ENCODE measurements at places on chromosomes 6 and 20.

GRCh38 chr6:159981403-159982245 lies 12.7 kb downstream of the IGF2R start:
- DNase-seq, result no peak

DNA sequence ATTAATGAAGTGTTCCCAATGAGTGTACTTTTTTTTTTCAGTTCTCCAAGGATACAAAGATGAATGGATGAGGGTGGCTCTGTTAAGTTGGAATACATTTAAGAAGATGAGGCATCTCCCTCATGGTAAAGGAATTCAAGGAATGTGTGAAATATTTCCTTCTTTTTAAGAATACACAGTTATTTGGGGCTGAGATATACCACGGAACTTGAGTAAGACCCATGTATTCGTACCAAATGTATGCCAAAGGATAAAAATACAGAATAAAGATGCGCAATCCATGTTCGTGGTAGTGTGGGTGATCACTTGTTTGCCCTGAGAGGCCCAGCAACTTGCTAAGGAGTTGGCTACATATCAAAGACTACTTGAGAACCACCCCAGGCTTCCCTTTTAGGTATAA lies 164.2 kb upstream of the TCF21 start:
- DNase-seq, result no peak

GRCh38 chr20:7459083-7459482 lies 481.2 kb downstream of the HAO1 start:
- DNase-seq, result no peak

DNA sequence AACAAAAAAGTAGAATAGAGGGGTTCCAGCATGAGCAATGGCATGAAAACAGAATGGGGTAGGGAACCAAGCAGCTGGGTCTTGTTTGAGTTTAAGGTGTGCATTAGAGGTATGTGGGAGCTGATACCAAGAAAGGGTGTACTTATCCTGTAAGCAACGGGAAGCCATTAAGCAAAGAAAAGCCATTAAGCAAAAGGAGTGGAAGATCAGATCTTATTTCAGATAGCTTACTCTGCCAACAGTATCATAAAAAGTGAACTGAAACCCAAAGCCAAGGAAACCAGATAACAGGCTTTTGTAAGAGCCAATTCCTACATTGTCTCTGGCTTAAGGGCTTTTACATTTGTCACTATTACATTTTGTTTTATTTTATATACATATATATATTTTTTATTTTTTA lies 21.3 kb upstream of the BEND6 start:
- DNase-seq, result no peak

DNA sequence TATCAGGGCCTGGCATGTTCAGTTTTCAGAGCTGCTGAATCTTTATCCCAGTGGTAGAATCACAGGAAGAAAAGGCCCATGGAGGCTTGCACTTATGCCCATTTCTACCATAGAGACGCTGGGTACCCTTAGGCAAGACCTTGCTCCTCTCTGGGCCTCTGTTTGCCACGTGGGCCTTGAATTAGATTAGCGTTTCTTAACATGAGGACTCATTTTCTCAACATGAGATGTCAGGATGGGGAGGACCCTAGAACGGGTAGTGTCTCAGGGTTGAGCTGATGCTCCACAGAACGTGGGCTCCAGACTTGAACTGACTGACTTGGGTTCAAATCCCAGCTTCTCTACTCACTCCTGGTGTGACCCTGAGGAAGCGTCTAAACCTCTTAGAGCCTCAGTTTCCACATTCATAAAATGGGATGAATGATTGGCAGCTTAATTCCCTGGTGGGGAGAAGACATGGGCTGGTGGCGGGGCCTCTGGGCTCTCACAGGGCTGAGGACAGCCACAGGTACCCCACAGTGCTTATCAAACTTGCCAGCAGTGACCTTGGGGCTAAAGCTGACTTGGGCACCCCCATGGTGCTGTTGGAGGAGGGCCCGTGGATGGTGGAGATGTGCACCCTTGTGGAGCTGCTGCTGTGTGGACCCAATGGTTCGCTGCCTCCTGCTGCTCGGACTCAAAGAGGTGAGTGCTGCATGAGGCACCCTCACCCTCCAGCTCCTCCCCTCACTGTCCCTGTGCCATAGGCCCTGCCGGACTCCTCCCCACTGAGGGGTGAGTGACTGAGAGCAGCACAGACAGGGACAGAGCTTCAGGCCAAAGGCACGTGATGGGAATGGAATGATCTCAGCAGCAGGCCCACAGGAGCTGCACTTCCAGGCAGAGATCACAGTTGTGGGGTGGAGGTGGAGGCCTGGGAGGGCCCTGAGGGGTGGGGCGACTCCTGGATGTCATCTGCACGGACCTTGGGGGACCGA lies 28.2 kb downstream of the SUN5 start:
- no peak for DNase-seq

DNA sequence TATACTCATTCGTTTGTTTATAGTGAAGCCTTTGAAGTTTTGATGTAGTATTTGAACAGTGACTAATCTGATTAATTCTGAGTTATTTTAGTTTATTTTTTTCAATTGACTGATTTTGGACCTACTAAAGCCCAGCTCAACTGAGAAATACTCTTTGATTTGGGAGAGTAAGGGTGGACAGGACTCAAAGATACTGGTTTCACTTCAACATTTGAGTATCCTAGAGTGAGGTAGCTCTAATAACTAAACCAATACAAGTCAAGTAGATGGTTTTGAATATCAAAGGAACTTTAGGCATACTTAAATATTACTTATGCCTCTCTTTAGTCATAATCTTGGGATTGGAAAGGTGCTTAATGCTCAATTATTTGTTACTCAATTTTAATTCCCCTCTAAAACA lies 65.6 kb downstream of the ZNF292 start:
- no peak for DNase-seq

GRCh38 chr6:107458672-107459282 lies 587 bp downstream of the PDSS2 start:
- peak; percentile 14 for DNase-seq

DNA sequence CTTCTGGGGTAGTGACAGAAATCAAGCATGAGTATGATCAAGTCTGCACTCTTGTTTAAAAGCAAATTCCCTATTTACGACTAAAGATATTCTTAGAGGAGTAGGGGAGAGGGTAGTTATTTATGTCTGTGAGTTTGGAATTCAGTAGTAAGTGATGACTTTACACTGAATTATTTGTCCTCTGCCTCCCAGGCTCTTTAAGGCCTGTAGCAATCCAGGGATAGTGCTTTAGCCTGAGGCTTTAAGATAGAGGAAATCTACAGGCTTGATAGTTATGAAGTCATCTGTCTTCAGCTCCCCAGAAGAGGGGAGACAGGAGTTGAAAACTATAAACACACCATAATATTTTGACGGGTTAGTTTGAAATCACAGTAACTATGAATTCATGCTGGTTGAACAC lies 664.5 kb downstream of the EPM2A start:
- DNase-seq, result no peak

DNA sequence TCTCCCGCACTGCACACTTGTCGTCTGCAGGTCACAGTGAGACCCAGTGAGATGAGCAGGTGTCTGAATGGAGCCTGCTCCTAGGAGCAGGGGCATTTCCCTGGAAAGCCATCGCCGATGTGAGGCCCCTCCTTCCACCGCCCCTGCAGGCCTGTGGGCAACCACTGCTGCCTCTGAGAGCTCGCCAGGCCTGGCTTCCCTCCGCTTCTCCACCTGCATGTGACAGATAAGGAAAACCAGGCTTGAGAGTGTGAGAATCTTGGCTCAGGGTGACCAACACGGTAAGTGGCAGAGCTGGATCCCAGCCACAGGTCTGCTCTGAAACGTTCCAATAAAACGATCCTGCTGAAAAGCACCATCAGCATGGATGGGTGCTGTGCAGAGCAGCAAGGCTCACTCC lies 332.8 kb downstream of the CDH4 start:
- no peak for DNase-seq

DNA sequence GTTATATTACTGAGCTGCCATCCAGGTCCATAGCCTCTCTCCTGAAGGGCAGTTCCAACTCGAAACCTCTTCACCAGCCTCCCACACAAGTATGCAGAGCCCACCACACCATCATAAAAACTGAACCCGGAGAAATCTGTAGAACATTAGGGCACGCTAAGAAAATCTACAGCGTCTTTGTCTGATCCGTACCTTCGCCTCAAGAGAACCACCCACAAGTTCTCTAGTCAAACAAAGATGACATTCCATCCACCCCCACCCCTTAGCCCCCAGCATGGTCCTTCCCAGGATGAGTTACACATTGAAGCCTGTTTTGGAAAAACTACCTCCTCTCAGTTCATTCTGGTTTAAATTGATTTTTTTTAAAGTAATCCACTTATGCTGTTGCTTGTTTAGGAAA lies 219.7 kb downstream of the ZMYND8 start:
- no peak for DNase-seq

GRCh38 chr6:163381118-163381756 lies 33.3 kb upstream of the QKI start:
- DNase-seq, result no peak

- no peak for DNase-seq
These were observed 294.5 kb downstream of the ZFAND3 start for GRCh38 chr6:38113825-38114576.

- peak; percentile 46 for DNase-seq
These were observed 663 bp downstream of the FYN start for GRCh38 chr6:111872401-111873177.

DNA sequence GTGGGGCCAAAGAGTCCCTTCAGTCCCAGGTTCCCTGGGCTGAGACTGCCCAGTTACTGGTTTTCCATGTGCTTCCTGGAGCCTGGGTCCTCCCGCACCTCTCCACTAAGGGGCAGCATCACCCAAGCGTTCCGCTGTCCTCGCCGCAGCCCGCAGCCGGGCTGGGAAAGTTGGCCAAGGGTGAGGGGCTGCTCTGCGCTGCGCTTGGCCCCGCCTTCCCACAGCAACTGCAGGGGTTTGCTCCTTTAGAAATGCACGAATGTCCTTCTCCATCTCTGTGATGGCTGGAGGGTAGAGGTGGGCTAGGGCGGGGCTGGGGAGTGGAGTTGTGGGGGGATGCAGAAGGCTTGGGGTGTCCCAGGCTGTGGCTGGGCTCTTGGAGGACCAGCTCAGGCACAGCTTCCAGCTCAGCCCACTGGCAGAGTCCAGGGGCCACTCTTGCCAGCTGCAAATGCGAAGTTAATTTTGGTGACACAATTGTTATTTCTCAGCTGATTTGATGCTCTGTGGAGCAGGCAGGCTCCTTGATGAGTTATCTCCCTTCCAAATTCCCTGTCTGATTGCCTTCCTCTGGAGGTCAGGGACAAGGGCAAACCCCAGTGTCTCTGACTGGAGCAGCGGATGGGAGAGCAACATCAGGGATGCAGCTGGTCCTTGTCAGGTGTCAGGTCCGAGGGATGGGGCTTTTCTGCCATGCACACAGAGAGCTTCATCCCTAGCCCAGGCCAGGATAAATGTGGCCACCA lies 63.2 kb downstream of the NOL4L start:
- DNase-seq, result peak; percentile 51

DNA sequence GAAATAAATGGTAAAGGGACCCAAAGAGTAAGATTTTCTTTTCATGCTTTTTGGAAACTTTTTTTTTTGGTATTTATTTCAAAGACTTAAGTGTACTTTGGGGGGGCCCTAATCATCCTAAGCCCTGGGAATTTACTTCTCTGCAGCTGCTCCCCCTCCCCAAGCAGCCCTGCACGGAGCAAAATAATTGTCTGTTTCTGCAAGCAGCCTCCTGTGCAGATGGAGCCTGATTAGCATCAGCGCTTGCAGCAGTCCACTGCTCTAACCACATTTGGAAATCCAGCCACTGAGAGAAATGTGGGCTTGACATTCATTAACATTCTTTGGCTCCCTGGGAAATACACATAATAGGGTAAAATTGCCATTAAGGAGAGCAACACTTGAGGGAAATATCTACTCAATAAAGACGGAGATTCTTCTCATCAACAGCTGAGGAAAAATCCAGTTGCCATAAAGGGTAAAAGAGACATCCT lies 309.2 kb upstream of the MAP3K7 start:
- DNase-seq, result no peak

- no peak for DNase-seq
These were observed 295.9 kb upstream of the CDH4 start for GRCh38 chr20:60956194-60956593.

DNA sequence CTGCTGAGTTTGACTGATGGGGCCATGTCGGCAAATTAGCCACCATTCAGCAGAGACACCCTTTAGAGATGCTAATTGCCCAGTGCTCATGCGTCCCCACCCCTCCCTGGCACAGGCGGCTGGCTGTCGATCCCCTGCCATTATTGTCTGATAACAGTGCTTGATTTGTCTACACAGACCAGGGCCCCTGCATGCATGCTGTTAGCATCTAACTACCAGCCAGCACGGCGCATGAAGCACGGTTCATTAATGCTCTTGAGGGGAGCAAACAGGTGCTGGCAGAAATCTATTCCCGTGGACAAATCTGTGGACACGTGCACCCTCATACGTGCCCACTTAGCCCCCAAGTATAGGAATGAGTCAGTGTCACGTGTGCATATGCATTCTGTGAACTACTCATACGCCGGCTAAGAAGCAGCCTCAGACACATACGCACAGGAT lies 32.2 kb downstream of the KCNB1 start:
- no peak for DNase-seq

DNA sequence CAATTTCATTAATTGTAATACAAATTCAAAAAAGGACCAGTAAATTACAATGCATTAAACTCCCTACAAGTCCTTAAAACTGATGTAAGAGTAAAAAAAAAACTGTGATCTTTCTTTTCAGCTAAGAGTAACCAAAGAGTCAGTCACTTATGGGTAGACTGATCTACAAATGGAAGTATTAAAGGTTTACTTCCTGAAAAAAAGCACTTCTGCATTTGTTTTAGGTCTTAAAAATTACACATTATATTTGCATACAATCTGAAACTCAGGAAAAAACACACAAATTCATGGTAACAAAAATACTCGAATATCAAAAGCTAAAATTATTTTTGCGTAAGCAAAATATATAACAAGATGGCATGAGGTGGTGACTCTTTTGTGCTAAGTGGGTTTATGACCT lies 23.5 kb downstream of the USP49 start:
- DNase-seq, result no peak

- no peak for DNase-seq
These were observed 449.9 kb upstream of the SOX4 start for GRCh38 chr6:21143645-21144044.

DNA sequence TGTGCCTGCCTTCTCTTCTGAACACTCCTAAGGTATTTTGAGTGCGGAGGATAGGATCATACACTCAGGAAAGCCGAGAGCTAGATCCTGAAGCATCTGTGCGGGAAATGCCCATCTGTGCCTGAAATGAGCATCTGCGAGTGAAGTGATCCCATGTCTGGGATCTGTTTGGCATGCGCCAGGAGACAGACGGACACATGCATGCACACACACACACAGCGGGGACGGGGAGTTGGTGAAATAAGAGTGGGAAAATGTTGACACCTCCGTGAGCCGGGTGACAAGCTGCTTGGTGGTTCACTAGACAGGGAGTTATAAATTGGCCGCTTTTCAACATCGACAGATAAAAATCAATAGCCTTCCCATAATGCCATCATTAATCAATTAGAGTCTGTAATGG lies 13.8 kb downstream of the SYNJ2 start:
- no peak for DNase-seq

GRCh38 chr20:23065266-23066201 lies 16.1 kb upstream of the THBD start:
- DNase-seq, result no peak

Data from T-helper 2 cell (primary cell).